Suprapubic skin (tissue), 4 donors: ENCODE measurements at places on chromosomes 6 and 20. TPM values are rescaled to one million over a fixed set of nuclear protein-coding genes. Genes with fewer than 3 reads are reported as not detected.

The C6orf132 gene
- total RNA-seq = 112 TPM

DNA sequence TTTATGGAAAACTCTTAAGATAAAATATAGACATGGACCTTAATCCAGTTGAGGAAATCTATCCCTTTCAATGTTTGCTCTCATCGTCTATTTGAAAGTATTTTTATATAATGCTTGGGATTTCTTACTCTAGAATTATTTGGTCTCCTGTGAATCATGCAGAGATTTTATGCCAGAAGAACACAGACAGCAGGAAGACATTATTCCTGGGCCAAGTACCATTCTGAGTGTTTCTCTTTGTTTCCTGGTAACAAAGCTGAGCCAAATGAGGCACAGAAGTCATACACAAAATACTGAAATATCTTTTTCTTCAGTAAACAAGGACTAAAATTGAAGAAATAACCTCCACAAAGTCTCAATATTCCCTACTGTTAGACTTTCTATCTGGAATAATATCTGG is 538.2 kb upstream of the EYS start:
- DNase-seq = no peak

- no peak for DNase-seq
These were observed 72.5 kb downstream of the ATP9A start for GRCh38 chr20:51695574-51696303.

GRCh38 chr6:106648651-106649308 is 19.4 kb downstream of the QRSL1 start:
- DNase-seq = no peak

DNA sequence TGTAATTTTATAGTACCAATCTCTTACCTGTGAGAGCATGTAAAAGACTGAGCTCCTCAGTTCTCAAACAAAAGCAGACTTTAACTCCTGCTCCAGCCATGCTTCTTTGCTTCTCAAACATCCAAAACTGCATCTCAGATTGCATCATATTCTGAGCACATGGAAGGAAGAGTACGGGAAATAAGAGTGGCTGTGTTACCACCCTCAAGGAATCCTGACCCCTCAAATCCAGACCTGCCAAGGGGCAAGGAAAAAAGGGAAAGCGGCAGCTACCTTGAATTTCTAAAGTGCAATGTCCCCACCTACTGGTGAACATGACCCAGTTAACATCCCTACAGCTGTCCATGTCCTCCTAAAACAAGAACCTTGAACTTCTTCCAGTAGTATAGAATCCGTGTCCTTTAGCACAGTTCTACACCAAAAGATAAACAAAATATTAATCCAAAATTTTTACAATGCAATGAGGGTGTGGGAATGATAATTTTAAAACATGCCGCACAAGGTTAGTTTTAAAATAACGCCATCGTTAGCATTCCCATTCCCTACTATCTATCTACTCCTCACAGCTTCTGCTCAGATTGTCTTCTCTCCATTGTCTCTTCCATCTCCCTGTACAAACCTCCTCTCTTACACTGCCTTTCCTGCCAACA is 34.1 kb upstream of the HLA-DQB1 start:
- no peak for DNase-seq

- no peak for DNase-seq
These were observed 2.1 kb upstream of the TNFAIP3 start for GRCh38 chr6:137864812-137865508.

DNA sequence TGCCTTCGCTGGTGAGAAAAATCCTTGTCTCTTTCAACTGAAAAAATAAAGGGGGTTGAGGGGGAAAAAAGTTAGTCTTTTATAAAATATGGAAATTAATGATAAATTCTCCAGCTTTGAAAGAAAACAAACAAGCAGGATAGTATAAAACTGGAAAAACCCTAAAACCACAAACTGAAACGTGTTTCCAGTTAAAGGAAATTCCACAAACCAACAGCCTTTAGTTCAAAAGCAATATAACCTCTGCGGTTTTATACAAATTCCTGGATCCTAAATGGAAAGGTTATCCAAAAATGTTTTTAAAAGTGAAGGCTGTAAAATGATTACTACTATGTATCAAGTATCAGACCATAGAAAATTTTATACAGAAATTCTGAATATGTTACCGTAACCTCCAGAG is 55.6 kb downstream of the BMP5 start:
- DNase-seq = no peak
